ENCODE measurements at places on chromosomes 6 and 20. TPM values are rescaled to one million over a fixed set of nuclear protein-coding genes. Genes with fewer than 3 reads are reported as not detected.

GRCh38 chr6:135906972-135907465 lies 55.5 kb downstream of the PDE7B start:
- no peak for DNase-seq

Gene TMEM74B
- 6.7 TPM for polyA plus RNA-seq

DNA sequence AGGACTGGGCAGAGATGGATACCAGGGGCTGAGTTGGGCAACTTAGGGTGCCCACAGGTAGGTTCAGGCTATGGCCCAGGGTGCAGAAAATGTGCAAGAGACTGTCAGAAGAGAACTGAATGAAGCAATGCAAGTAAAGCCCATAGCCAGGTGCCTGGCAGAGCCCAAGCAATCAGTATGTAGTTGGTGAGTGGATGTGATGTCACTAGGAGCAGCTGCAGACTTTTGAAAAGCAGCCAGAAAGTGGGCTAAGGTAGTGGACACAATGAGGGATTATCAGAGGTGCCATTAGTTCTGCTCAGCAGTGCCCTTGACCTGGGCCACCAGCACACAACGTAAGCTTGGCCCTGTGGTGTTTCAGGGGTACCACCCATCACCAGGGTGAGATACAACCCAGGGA lies 135.3 kb downstream of the SOBP start:
- no peak for DNase-seq

DNA sequence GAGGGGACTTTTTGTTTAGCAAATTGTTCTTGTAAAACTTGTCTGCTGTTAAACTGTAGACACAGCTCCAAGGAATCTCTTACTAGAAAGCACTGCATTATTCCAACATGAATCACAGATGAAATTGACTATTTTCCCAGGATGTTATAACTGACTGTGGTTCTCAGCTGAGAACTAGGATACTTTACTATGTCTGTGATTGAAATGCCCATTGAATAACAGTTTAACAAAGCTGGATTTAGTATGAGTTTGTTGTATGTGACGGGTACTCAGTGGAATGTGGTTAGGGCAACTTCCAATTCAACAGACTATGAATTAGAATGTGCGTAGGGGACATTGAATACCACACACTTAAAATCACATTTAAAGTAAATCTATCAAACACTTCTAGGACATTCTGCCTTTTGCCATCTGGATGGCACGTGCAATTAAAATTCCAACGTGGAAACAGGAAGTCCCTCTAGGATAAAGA lies 193.4 kb upstream of the PREP start:
- no peak for DNase-seq

Gene CYP24A1
- polyA plus RNA-seq, result 2.0 TPM

DNA sequence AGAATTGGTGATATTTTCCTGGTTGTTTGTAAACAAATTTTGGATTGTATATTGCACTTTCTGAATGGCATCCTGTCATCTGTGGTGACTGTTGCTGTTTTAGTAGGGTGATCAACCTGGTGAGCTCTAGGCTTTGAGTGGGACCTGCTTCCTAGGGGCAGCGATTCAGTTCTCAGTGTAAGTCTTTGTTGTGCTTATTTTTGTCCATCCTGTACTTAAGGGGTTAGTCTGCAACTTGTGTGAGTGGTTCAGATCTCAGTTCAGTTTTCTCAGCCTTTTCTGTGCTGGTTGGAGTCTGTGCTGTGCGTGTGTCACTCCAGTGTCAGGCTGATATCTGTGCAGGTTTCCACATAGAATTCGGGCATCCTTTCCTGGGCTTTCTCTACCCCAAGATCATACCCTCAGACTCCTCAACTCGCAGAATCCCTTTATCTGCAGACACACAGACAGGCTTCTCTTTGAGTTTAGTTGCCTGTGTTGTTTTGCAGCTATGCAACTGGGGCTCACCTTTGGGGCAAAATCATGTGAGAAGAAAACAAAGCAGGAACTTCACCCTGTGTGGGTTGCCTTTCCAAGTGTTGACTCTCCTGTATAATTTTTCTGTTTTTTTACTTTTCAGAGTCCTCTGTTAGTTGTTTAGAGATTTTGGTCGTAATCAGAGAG lies 177.7 kb downstream of the FARS2 start:
- DNase-seq, result no peak

- no peak for DNase-seq
Observed at GRCh38 chr6:154140743-154141142, 101.7 kb downstream of the OPRM1 start.

GRCh38 chr6:131107151-131107550 lies 28.1 kb upstream of the AKAP7 start:
- no peak for DNase-seq

GRCh38 chr20:51750037-51750769 lies 18.0 kb downstream of the ATP9A start:
- no peak for DNase-seq

GRCh38 chr6:74409447-74409846 lies 713.4 kb downstream of the CD109 start:
- peak; percentile 8 for DNase-seq

Gene ATXN1
- 21.9 TPM for polyA plus RNA-seq

DNA sequence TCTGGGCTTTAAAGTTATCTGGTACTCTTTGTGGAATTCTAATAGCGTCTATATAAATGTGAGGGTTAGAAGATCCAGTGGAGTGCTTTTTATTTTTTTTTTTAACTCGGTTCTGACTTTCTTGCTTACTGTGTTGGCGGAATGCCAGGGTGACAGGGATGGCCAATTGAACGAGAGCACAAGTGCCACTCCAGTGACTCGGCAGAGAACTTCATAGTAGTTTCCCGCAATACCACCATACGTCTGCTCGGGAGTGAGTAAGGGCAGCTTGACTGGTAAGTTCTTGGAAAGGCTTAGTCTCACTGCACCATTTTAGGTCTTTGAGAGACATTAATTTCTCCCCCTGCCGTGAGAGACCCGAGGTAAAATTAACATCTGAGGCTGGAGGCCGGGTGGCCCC lies 49.4 kb upstream of the TULP1 start:
- no peak for DNase-seq

DNA sequence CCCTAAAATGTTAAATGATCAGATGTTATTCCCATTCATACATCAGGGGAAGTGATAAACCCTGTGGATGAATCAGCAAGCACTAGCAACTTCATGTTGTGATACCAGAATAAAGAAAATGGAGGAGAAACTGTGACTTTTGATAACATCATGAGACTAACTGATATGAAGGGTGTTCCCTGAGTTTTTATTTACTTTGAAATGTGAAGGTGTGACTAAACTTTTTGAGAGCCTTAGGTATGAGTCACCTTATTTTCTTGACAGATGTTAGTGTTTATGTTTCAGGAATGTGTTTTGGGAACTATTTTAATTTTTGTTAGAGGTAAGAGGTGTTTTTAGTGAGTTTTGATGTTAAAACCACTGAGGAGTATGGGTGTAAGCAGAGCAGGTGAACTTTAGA lies 4.4 kb downstream of the PARD6B start:
- no peak for DNase-seq

GRCh38 chr20:40694246-40694645 lies 5.2 kb upstream of the MAFB start:
- no peak for DNase-seq

DNA sequence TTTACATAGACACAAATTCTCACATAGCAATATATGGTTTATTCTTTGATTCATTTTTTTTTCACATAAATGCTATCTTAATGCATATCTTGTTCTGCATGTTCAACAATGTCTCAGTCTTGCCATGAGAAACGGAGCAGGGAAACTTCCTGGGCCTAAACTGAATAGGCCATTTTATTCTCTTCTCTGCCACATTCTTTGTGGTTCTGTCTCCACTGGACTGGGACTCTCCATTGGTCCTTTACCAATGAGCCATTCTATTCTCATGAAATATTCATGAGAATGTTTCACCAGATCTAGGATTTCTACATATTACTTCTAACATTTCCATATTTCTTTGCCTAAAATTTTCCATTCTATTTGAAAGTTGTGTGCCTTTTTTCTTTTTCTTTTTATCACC lies 42.8 kb downstream of the LAMA2 start:
- DNase-seq, result no peak

DNA sequence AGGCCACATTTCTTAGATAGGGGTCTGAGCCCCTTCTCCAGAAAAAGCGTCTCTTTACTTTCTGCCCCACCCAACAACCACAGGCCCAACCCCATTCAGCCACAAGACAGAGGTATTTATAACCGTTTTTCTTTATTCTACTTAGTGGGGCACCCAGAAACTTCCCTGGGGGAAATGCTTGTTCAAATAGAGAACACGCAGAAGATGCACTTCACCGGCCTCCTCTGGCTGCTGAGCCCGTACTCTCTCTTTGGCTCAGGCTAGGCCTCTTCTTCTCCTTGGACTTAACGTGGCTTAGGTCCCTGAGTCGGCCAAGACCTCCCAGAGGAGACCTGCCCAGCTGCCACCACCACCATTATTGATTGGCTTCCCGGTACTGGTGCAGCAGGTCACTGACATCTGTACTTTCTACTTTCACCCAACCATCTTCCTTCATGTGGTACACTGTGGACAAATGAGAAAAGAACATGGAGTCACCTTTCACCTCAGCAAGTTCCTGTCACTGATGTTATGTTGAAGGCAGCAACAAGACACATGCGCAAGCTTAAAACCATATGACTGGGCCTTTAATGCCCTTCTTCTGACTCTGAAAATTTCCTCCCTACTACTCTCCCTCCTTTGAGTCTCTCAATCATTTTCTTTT lies 2.2 kb upstream of the TAP2 start:
- no peak for DNase-seq

Gene SGK2
- polyA plus RNA-seq, result 36.3 TPM

Gene PPIL1
- polyA plus RNA-seq, result 56.6 TPM

Gene L3MBTL3
- 19.1 TPM for polyA plus RNA-seq

DNA sequence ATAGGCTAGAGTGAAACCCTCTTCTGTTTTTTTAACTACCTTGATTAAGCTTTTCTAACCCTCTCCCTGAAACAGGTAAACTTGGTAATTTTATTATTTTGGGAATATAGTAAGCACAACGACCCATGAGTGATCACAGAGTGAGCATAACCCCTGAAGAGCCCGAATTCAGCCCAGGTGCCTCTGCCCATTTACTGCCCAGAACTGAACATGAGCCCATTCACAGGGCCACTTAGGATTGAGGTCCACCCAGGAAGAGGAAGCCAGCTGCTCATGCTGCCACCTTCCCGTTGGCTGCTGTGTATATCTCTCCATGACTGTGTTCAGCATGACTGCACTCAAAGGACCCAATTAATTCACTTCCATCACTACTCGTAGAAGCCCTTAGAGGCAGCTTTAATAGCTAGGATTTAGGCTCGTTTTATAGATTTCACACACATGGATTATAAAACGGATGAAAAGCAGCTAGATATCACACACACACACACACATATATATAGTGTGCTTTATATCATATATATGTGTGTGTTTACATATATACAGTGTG lies 8.3 kb upstream of the PDE10A start:
- DNase-seq, result no peak

DNA sequence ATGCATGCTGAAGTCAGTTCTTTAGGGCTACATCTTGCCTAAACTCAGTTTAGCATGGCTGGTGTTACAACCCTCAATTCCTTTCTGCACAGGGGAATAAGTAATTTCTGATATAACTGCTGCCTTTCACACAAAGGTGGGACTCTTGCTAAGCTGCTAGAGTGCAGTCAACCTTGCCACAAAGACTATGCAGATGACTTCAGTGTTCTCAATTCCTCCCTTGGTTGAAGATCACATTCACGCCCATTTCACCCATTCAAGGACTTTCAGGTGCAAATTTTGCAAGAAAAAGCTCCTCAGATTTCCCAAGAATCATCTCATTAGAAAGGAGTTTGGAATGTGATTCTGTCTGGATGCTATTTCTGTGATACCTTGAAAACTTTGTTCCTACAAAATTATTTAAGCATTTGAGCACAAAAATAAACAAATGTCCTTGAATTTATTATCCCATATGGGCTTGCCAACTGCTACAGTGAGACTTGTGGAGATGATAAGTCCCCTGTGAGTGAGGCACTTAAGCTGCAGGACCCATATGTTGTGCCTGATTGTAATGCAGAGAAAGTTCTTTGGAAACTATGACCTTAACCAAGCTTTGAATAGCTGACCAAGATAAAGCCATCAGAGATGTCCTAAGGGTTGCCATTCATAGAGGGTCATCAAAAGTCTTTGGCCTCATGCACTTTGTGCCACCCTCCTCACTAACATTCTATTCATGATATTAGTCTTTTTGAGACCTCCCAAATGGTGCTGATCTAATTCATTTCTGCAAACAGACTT lies 111.8 kb downstream of the PLCB4 start:
- no peak for DNase-seq

GRCh38 chr6:157099912-157100593 lies 223.3 kb downstream of the TMEM242 start:
- no peak for DNase-seq

GRCh38 chr6:31115941-31116560 lies 1.5 kb downstream of the PSORS1C1 start:
- DNase-seq, result no peak

Gene MAPK13
- polyA plus RNA-seq, result 19.3 TPM

DNA sequence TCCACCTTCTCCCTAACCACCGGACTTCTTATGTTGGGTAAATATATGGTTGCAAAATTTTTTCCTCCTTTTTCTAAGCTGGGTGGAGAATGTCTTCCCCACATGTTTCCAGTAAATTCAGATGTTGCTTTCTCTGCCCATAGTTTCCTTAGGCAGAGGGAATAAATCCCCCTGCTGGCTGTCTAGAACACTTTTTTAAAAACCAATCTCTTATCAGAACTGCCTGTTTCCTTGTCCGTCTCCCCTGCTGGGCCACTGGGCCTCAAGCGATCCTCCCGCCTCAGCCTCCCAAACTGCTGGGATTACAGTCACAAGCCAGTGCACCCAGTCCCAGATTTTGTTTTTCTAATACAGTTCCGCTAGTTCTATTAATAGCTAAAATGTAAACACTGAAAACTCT lies 9.9 kb upstream of the WFDC2 start:
- DNase-seq, result no peak

Gene EFCAB8
- polyA plus RNA-seq, result not detected

- DNase-seq, result no peak
Observed at GRCh38 chr20:42191140-42191860, 573.1 kb upstream of the CHD6 start.

Gene ULBP3
- 9.6 TPM for polyA plus RNA-seq

- no peak for DNase-seq
Observed at GRCh38 chr20:5686384-5687105, 63.7 kb upstream of the SHLD1 start.

Gene SLC22A1
- 0.82 TPM for polyA plus RNA-seq

Gene SLC17A4
- 1.2 TPM for polyA plus RNA-seq

DNA sequence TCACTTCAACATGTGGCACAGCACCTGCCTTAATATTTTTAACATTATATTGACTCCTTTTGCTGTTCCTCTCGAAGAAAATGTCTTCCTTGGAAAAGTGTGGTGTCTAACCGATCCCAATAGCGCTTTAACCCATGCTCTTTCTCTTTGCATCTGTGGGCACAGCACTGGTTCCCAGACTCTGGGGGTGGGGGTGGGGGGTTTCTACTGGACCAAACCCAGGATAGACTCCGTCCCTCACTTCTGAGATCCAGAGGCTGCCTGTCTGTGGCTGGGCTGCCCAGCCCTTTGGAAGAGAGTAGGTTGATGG lies 3.9 kb upstream of the ZNF292 start:
- no peak for DNase-seq

Gene MDN1
- 48.6 TPM for polyA plus RNA-seq

Gene EYA2
- polyA plus RNA-seq, result 0.95 TPM

GRCh38 chr20:44738813-44739477 lies 6.7 kb upstream of the KCNK15 start:
- DNase-seq, result no peak

Data from renal cortex interstitium (tissue), 15 donors.